ENCODE measurements at places on chromosomes 5 and 9.

- peak; percentile 10 for DNase-seq
Observed at GRCh38 chr5:109584986-109585599, 104.6 kb upstream of the MAN2A1 start.

DNA sequence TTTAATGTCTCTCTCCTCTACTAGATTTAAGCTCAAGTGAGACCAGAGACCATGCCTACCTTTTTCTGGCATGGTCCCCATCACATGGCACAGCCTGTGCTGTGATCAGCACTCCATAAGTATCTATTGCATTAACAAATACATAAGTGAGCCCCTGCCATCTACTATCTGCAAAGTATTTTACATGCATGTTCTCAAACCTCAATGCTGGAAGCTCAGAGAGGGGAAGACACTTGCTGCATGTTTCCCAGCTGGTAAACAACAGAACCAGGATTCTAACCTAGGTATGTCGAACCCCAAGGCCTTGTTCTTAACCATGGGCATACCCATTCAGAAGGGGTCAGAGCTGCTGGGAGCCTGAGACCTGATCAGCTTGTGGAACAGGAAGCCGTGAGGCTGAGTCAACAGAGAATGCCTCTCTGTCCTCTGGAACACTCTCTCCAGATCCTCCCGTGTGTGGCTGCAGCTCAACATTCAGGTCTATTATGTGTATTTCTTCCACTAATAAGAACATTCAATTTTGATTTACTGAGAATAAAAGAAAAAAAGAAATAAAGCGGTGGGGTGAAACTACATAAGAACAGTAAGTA is 232.5 kb upstream of the MSX2 start:
- DNase-seq, result no peak

DNA sequence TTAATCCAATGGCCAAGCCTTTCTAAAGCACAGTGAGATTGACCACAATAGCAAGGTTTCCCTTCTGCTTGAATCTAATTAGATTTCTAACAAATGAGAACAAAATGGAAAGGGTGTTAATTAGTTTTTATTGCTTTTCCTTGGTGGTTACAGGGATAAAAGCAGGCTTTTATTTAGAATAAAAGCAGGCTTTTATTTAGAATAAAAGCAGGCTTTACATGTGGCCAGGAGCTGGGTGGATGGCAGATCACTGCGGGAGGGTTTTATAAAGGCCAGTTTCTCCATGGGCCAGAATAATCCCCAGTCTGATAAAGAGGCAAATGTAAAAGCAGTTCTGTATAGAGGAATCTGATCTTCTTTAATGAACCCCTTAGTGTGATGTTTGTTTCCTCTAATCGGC is 470.2 kb downstream of the TMEM232 start:
- DNase-seq, result no peak

DNA sequence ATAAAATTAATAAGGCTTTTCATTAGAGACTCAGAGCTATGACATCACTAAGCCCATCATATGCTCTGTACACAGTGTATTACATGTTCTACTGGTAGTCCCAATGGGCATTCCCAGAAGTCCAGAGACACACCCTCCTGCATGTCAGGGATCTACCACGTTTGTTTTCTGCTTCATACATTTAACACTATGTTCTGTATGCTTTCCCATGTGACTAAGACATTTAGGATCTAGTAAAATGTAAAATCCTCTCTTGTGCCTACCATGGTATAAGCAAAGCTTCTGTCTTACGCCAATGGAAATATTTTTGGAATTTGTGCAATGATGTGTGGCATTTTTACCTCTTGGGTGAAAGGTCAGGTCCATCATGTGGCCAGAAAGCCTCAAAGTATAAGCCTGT is 192.4 kb downstream of the ADAMTSL1 start:
- peak; percentile 50 for DNase-seq

DNA sequence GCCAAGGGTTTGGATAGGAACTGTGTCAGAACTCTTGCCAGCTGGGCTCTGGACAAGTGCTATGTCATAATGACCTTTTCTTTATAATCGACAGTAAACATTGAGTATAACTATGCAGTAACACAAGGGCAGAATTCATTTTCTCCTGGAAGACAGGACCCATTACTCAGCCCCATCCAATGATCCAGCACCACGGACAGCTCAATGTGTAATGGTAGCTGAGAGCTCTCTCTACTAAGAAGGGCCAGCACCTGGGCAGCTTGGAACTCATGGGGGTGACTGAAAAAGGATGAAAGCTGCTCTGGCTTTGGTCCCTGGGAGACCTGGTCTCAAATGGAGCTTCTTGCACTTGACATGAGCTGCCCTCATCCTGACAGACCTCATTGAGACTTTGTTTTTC is 347.8 kb downstream of the TRIM32 start:
- peak; percentile 41 for DNase-seq

GRCh38 chr5:30453168-30453567 is 740.3 kb upstream of the CDH6 start:
- DNase-seq, result no peak

GRCh38 chr5:2742921-2743679 is 8.4 kb downstream of the IRX2 start:
- no peak for DNase-seq

DNA sequence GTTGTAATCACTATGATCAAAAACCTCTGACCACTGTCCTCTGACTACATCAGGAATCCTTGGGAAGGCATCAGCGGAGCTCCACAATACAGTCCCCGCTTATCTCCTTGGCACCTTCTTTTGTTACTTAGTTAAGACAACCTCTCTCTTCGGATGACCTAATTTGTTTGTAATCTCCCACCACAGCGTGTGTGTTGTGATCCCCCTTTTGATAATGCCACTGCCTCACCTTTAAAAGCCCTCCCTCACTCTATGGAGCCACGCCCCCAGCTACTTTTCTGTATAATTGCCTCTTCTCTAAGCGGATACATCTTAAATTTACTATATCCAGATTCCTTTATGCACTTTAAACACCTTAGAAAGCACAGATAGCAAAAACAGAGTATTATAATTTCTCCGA is 35.9 kb downstream of the OR2Y1 start:
- DNase-seq, result no peak

DNA sequence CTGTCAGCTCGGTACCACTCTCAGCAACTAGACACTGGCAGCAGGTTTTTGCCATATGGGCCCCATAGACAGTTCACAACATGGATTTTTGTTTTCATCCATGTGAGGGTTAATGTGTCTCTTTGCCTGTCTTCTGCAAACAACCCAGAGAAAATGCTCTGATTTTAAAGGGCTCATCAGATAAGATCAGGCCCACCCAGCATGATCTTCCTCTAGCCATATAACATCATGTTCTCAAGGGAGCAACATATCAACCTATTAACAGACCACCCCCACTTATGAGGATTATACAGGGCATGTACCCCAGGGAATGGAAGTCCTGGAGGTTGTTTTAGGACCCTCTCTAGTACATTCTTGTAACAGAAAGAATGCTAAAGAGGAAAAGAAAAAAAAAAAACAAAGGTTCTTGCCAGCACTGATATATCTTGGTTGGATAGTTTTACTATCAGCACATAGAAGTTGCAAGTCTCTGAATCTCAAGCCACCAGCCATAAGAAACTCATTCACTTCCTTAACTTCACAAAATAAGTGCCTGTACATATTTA is 1015.1 kb downstream of the TLE4 start:
- DNase-seq, result no peak

- DNase-seq, result peak; percentile 34
Observed at GRCh38 chr5:34452170-34452828, 203.8 kb upstream of the RAI14 start.

DNA sequence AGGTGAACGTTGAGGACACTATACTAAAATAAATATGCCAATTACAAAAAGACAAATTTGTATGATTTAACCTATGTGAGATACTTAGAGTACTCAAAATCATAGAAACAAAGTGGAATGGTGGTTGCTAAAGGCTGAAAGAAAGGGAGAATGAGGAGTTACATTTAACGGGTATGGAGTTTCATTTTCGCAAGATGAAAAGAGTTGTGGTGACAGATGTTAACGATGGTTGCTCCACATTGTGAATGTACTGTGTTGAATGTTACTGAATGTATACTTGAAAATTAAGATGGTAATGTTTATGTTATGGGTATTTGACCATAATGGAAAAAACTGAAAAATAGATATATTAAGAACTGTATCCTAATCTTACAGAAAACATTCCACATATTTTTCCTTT is 51.3 kb upstream of the MOCS2 start:
- DNase-seq, result no peak

GRCh38 chr5:144247131-144247530 is 76.5 kb downstream of the KCTD16 start:
- DNase-seq, result no peak

DNA sequence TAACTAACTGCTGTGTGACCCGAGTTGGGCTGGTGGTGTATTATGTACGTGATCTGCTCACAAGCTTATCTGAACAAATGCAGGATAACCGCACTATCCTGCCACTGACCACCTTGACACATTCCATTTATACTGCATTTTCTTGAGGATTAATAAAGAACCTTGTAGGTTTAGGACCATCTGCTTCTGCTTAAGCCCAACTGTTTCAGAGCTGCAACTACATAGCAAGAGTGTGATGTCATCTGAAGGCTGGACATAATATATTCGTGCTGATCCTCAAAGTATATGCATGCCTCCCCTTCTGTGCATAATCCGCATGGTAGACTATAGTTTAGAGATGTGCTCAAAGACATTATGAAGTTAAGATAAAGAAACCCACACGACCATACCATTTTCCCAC is 435.9 kb downstream of the BNC2 start:
- peak; percentile 85 for DNase-seq

GRCh38 chr5:77239126-77239741 is 28.8 kb downstream of the PDE8B start:
- DNase-seq, result peak; percentile 33

GRCh38 chr5:108619815-108620214 is 127.9 kb upstream of the FER start:
- DNase-seq, result no peak

- DNase-seq, result no peak
Observed at GRCh38 chr5:170275376-170275994, 22.1 kb downstream of the LCP2 start.

GRCh38 chr5:35092703-35093102 is 45.0 kb upstream of the AGXT2 start:
- DNase-seq, result no peak

GRCh38 chr5:165805756-165806155 is 2300.3 kb downstream of the MAT2B start:
- DNase-seq, result no peak

DNA sequence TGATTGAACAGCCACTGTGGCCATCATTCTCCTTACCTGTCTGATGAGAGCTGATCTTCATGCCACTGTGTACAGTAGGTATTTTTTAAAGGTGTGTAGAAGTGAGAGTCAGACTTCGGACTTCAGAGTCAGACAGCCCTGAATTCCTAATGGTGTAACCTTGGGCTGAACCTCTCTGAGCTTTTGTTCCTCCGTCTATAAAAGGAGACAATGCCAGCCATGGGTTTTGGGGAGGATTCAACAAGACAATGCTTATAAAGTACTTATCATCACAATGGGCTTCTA is 18.7 kb downstream of the GSN start:
- no peak for DNase-seq

DNA sequence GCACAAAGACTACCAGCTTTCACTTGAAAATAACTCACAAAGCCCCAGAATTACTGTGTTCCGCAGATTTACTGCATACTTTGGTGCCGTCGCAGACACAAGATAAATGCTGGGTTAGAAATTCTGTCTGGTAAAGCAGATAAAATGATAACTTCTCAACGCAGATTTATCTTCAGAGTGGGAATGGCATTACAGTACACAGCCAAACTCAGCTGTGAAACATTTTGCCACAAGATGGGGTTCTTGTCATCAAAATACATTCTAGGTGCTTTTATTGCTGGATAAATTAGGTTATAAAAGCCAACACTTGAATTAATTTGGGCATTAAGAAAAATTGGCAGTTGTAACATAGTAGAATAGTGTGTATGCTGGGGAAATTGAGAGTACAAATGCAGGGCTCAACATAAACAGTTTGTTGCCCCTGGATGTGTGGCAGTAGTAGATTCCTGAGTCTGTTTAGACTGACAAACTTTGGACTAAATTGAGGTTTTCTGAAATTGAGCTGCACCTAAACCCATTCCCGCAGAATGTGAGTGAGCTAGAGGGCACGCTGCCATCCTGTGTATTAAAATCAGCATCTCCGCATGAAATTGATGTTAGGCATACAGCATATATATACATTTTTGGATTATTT is 61.1 kb downstream of the LMNB1 start:
- no peak for DNase-seq

GRCh38 chr5:56475689-56476486 is 242.8 kb upstream of the ANKRD55 start:
- DNase-seq, result no peak

DNA sequence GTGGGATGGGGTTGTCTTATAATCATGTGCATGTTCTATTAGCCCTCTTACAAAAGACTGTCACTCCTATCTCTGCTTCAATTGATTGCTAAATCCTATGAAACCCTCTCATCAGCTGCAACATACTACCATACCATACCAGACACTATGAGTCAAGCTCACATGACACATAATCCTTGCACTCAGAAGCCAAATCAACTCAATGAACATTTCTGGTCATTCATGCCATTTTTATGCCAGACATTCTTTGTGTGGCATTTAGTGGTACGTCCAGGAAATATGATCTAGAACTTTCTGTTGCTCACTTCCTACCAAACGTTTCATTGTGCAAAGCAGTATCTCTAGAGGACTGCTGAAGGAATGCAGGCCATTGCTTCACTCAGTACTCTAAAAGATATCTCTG is 159.2 kb upstream of the GNA14 start:
- DNase-seq, result peak; percentile 94

DNA sequence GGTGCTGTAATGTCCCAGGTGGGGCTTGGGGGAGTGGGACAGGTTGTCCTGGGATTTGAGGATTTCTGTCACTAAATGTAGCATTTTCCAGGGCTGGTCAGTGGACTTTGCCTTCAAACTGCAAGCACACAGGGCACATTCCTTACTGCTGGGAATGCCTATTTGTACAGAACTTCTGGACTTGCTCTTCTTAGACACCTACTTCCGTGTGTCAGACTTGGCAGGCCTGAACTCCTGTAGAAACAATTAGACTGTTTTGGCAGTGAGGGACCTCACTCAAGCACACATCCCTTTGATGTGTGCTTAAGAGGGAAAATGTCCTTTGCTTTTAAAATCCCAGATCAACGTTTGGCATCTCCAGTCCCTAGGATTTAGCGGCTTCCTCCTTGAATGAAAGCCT is 192.2 kb downstream of the PAPPA start:
- DNase-seq, result no peak

Measured in fibroblast of skin of scalp (primary cell).